NCI-H1436 treated with DMSO at 0.1 percent for 48 hours (cell line): ENCODE measurements at places on chromosomes 4 and X.

- no peak for DNase-seq
Observed at GRCh38 chrX:118839334-118839958, 15.8 kb downstream of the ZCCHC12 start.

GRCh38 chr4:169811476-169811875 lies 53.7 kb upstream of the HPF1 start:
- no peak for DNase-seq

GRCh38 chrX:1589356-1590130 lies 1.9 kb upstream of the AKAP17A start:
- DNase-seq, result no peak

- DNase-seq, result no peak
Observed at GRCh38 chr4:121155893-121156292, 8.2 kb downstream of the TNIP3 start.

- DNase-seq, result no peak
Observed at GRCh38 chrX:141924293-141924692, 20.6 kb downstream of the MAGEC1 start.

- no peak for DNase-seq
Observed at GRCh38 chr4:184408684-184409081, 65.7 kb downstream of the IRF2 start.

- DNase-seq, result no peak
Observed at GRCh38 chr4:62513306-62513705, 1313.2 kb downstream of the ADGRL3 start.

DNA sequence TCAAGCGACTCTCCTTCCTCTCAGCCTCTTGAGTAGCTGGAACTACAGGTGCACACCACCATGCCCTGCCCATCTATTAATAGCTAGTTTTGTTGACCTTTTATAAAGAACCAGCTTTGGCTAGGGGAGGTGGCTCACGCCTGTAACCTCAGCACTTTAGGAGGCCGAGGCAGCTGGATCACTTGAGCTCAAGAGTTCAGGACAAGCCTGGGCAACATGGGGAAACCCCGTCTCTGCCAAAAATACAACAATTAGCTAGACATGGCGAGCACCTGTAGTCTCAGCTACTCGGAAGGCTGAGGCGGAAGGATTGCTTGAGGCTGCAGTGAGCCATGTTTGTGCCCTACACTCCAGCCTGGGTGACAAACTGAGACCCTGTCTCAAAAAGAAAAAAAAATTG lies 2.7 kb downstream of the TKTL1 start:
- no peak for DNase-seq

DNA sequence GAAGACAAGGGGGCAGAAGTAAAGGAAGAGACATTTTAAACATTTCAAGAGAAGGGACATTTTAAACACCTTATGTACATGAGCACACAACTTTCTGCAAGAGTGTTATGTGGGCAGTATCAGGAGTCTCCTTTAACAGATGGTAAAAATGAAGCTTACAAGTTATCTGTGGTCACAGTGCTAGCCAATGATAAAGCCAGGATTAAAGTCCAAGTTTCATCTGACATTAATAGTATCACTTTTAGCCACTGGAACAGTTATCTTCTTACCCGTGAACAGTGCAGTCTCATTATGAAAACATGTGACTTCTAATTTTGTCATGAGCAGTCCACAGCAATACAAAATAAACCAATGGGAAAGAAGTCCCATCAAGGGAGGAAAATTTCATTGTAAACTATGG lies 627.9 kb upstream of the AGA start:
- DNase-seq, result no peak

DNA sequence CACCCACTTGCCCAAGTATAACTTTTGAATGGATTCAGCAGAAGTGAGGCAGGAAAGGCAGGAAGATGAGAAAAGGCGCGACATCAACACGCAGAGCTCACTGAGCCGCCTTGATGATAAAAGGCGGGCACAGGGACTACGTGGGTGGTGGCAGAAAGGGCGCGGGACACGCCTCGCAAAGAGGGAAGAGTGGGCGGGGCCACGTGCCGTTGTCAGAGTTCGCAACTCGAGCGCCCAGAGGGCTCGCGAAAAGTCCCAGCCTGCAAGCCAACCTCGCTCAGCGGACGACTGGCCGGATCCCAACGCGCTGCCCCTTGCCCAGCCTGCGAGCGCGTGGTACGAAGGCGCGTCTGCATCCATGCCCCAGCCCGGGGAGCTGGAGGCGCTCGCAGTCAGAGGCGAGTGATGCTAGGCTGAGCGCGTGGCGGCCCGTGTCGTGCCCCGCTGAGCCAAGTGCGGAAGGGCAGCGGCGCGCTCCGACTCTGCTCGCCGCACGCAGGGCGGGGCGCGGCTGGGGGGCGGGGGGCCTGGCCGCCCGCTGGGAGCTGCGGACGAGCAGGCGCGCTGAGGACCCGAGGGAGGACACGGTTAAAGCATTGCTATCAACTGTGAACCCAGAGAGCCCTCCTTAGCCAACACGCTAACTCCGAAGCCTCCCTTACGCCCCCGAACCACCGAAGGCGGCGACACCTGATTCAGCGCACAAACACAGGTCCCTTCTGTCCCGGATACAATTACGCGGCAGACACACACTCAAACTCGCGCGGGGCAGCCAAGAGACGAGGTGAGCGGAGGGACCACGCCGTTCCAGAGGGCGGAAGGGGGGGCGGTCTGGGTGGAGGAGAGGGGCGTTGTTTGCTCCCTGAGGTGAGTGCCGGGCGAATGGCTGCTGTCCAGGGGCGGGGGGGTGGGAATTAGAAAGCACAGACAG lies at the start of gene UGT8:
TSS of gene UGT8 (plus strand) at position 617 of the 931 bp plus-strand sequence. CDS start 24,074 bp downstream, outside the sequence.
- peak; percentile 7 for DNase-seq

DNA sequence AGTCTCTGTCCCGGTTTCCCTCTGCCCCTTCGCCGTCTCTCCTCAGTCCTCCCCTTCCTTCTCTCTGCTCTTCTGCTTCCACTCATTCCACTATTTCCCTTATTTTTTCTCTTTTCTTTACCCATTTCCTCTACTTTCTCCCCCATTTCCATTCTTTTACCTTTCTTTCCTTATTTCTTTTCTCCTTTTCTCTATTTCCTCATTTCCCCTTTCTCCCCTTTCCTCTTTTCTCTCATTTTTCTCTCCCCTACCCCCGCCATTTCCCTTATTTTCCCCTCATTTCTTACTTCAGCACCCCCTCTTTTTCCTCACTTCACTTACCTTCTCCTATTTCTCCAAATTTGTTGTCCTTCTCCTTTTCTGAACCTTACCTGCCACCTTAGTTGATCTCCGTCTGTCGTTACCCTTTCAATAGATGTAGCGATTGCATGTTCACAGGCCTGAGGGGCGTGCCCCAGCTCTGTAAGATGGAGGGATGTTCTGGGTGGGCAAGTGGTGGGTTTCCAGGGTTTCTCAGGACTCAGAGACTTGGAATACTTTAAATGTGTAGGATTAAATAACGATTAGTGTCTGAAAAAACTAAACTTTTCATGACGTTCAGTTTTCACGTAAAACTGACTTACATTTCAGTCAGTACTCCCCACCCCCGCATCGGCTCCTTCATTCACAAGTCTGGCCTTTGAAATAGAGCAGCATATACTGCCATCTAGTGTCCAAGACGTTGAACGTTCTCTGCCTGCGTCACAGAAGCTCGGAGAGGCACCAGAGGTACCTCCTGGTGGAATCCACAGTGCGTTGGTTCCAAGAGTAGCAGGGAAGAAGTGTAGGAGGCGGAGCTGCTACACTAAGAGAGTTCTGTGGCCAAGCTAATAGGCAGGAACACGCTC lies 641 bp upstream of the NCBP2L start:
- peak; percentile 71 for DNase-seq

DNA sequence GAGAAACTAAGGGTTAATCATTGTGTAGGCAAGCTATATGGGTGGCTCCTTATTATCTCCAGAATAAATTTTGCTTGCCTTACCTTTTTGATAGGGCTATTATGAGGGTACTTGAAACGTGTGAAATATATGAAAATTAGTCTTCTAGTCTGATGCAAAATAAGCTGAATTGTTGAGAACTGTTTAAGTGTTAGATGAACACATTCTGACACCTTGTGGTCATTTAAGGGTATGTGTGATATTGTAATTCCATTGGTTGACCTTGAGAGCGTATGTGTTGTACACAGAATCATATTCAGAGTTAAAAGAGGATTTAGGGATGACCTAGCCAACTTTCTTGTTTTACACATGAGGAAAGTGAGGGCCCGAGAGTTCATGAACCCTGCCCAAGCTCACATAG lies 44.6 kb upstream of the LINC00632 start:
- no peak for DNase-seq

DNA sequence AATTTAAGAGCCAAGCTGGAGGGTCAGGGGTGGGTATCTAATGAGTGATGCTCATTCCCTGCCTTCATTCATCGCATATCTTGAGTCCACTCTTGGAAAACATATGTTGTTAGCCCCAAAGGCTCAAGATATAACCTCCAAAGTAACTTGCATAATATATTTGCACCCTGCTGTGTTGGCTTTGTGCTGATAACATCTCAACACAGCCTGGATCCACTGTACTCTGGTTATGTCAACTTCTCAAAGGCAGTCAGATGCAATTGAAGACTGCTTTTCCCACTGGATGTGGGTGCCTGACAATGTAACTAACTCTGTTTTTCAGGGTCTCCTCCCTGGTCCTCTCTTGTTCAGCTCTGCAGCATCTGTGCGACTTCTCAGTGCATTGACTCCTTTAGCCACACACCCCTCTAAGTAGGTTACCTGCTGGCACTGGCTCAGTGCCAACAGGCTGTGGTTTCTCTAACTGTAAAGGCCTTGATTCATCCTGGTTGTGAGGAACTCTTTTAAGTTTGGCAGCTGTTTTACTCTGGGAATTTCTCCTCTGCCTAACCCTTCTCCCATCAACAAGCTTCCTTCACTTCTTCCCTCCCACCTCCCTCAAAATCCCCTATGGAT lies 28.1 kb downstream of the SLC16A2 start:
- DNase-seq, result no peak

DNA sequence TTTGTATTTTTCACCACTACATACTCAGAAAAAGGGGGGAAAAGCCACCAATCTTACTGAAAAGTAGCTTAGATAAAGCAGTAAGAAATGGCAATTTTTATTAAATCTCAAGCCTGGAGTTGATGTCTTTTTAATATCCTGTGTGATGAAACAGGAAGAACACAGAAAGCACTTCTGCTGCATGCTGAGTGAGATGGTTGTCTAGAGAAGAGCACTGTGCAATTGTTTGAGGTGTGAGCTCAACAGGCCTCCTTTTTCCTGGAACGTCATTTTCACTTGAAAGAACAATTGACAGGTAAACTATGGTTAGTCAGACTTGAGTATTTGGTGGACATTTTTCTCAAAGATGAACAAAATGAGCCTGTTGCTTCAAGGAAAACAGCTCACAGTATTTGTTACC lies 73.9 kb downstream of the RTL5 start:
- no peak for DNase-seq

DNA sequence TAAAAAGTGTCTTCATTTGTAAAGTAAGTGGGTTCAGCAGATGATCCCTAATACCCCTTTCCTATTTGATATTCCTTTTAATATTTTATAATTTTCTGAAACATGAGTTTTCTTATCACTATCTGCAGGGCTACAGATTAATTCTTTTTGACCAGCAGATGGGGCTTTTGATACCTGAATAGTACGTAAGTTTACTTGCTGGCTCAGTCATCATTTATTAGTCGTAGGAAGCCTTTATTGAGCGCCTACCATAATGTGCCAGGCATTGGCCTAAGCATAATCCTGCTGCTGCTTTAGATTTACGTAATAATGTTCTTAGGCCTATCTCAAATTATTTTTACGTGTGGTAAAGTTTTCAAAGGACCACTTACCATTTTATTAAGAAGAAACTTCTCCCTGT lies 33.1 kb downstream of the OSTC start:
- no peak for DNase-seq

DNA sequence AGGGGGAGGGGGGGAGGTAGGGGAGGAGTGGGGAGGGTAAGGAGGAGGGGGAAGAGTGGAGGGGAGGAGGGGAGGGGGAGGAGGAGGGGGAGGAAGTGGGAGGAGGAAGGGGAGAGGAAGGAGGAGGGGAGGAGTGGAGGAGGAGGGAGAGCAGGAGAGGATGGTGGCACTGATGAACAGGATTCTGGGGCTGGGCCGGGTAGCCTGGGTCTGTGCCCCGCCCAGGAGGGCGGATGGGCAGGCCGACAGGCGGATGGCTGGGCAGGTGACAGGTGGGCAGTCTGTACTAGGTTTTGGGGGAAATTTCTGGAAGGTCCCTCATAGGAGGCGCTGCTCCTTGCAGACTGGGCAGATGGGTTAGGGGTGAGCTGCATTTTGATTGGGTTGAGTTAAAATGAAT lies 66.0 kb upstream of the ADRA2C start:
- no peak for DNase-seq

- no peak for DNase-seq
Observed at GRCh38 chrX:109374262-109374960, 107.5 kb downstream of the GUCY2F start.

GRCh38 chr4:137655302-137655701 lies 123.0 kb upstream of the PCDH18 start:
- DNase-seq, result no peak

DNA sequence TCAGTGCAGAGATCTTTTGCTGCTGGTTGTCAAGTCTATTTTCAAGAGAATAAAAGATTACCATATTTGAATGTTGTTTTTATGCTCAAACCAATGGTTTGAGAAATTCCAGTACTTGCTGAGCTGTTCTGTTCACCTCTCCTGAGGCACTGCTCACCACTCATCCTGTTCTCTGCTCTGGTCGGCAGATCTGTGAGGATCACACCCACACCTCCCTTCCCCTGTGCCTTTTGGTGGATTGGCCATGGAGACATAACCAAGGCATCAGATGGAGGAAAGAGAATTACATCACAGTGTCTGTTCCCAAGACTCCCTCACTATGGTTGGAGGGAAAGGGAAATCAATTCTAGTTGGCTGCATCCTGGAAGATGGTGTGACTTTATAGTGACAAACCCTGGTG lies 391.6 kb downstream of the ARHGAP24 start:
- DNase-seq, result no peak

DNA sequence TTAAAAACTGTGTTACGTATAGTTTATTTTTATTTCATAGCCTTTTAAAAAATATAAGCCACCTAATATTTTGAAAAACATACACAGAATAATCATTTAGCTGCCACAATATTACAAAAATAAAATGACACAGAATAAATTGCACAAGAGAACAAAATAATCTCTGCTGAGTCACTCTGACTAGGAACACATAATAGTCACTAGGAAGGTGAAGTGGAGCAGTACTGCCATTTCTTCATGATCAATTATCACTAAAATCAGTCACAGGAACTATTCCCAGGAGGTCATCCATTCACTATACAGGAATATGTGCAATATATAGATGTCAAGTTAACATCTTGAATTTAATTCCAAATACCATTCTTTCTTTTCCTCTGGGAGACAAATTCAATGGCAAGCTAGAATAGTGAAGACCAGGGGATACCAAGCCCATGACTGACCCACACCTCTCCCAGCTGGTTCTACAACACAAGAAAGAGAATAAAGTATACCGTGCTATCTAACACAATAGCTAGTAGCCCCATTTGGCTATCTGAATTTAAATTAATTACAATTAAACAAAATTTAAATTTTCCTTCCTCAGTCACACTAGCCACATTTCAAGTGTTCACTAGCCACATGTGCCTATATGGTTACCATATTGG lies 5.9 kb downstream of the SMIM43 start:
- DNase-seq, result no peak

- no peak for DNase-seq
Observed at GRCh38 chrX:46381630-46382029, 163.6 kb downstream of the ZNF674 start.
